Breast epithelium (tissue), 4 donors: ENCODE measurements at places on chromosomes 12 and 14. TPM values are rescaled to one million over a fixed set of nuclear protein-coding genes. Genes with fewer than 3 reads are reported as not detected.

GRCh38 chr12:101607894-101608293 is 13.1 kb downstream of the MYBPC1 start:
- H3K27ac ChIP-seq = peak overlapping the region; percentile 73
- no peaks in the 10 kb centered on the region for H3K27me3 ChIP-seq
- no peaks in the 10 kb centered on the region for H3K4me1 ChIP-seq
- no peaks in the 10 kb centered on the region for H3K36me3 ChIP-seq

DNA sequence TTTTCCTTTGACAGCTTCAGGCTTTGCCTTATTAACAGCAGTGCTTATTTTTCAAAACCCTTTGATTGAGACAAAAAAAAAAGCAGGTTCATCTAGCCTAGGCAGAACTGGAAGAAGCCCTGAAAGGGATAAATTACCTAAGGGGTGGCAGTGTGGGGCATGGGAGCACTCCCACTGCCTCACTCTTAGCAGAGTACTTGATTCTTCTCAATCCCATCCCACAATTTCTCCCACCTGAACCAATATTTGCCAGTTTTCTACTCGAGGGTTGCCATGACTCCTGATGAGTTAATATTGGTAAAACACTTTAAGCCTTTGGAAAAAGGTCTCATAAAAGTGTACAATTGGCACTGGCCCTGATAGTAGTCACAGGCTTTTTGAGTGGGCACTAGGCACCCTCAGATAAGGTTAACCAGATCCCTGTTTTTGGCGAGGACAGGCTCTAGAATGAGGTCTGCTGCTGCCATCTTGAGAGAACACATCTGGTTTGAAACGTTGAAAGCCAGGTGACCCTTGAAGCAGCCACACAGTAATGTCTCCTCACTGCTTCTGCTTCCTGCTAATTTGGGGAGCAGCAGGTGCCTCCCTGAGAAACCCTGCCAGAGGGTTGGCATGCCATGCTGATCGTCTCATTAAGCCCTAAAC is 320.0 kb downstream of the RAD51B start:
- no peaks in the 10 kb centered on the region for H3K36me3 ChIP-seq
- no peak for DNase-seq
- H3K27me3 ChIP-seq = no peaks in the 10 kb centered on the region

DNA sequence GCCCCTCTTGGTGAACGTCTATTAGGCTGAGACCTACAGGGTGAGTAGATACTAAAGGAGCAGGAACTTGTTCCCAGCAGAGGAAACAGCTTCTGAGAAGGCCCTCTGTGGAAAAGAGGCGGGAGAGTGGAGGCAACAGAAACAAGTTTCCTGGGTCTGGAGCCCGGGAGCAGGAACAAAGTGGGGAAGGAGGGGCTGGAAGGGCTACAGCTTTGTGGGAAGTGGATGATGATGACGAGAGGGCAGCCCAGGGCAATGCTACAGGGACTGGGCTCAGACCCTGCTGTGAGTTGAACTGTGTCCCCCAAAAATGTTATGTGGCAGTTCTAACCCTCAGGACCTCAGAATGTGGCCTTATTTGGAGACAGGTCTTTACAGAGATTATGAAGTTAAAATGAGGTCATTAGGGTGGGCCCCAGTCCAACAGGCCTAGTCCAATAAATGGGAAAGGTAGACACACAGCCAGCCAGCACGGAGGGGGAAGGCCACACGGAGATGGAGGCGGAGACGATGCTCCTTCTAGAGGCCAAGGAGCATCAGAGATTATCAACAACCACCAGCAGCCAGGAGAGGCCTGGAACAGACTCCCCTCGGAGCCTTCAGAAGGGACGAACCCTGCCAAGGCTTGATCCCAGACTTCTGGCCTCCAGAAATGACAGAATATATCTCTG is 14.3 kb downstream of the CAMKK2 start:
- no peaks in the 10 kb centered on the region for H3K27me3 ChIP-seq
- H3K27ac ChIP-seq = peak overlapping the region; percentile 68
- no peaks in the 10 kb centered on the region for H3K36me3 ChIP-seq

GRCh38 chr14:30779210-30779609 is 95.1 kb upstream of the COCH start:
- no peak overlapping the region for H3K4me3 ChIP-seq
- H3K27me3 ChIP-seq = no peaks in the 10 kb centered on the region
- no peaks in the 10 kb centered on the region for H3K36me3 ChIP-seq
- DNase-seq = no peak

GRCh38 chr14:98945611-98946570 is 326.1 kb downstream of the BCL11B start:
- H3K36me3 ChIP-seq = no peaks in the 10 kb centered on the region
- no peak overlapping the region for H3K4me3 ChIP-seq
- H3K4me1 ChIP-seq = no peaks in the 10 kb centered on the region
- peak overlapping the region; percentile 72 for H3K27ac ChIP-seq
- no peak for DNase-seq
- no peaks in the 10 kb centered on the region for H3K27me3 ChIP-seq

The CYP46A1 gene
- 1.6 TPM for total RNA-seq

The ADGRD1 gene
- total RNA-seq = 11.6 TPM

The ANO4 gene
- total RNA-seq = 0.80 TPM

The TPPP2 gene
- total RNA-seq = not detected

The ACOT6 gene
- 0.16 TPM for total RNA-seq
